ENCODE measurements at places on chromosomes 1 and 21.

GRCh38 chr1:215543191-215543606 is 23.9 kb upstream of the KCTD3 start:
- DNase-seq, result no peak

DNA sequence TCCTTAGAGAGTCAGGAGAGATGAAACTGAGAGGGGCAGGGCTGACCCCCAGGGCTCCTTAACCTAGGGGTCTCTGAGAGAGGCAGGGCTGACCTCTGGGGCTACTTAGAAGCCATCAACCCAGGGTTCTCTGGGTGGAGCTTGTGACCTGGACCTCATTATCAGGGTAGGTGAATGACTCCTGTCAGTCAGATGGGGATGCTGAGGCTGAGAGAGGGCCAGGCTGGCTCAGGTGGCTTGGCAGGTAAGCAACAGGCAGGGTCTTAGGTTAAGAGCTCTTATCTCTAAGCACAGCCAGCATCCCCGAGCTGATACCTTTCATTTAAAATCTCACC is 160.9 kb downstream of the PTPRU start:
- DNase-seq, result no peak

DNA sequence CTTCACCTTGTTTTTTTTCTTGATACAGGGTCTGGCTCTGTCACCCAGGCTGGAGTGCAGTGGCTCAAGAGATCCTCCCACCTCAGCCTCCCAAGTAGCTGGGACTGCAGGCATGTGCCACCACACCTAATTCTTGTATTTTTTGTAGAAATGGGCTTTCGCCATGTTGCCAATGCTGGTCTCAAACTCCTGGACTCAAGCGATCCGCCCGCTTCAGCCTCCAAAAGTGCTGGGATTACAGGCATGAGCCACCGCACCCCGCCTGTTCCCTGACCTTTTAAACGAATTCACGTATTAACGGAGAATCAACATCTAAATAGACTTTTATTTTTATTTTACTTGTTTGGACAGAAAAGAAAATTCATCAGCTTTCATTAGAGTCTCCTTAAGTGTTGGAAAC is 104.8 kb downstream of the PGBD5 start:
- no peak for DNase-seq

DNA sequence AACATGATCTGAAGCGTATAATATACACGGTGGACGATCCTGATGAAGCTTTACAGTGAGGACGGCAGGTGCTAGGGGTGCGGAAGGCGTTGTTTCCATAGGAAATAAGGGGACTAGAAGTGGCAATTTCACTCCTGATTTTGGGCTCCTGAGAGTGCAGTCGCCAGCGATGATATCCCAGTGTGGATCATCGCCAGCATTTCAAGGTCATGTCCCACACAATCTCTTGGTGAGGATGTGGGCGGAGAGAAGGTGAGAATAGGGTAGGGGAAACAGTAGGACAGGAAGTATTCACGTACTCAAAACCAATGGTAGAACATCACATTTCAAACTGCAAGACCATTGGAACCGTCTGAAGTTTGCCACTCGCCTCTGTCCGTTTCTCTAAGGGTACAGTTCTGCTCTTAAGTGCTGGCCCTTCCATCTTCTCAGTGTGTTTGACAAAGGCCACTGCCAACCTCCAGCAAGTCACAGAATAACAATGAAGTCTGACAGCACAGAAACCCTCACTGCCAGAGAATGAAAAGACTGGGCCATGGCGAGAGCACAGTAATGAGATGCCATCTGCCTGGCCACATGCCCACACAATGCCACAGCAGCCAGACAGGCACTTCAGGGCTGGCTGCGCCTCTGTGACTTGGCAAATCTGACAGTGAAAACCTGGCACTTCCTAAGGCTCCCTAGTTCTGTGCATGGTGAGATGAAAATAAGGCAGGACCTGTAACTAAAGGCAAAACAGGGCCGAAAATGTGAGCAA is 27.9 kb downstream of the PCSK9 start:
- no peak for DNase-seq

- no peak for DNase-seq
Measured at GRCh38 chr1:59360170-59360569, 63.3 kb downstream of the FGGY start.

- no peak for DNase-seq
Measured at GRCh38 chr21:42231756-42232155, 12.8 kb downstream of the ABCG1 start.

GRCh38 chr1:172351754-172352161 is 68.7 kb upstream of the C1orf105 start:
- DNase-seq, result no peak

Measured in HuH-7.5 (cell line).